PC-3 (cell line): ENCODE measurements at places on chromosomes 3 and 15. TPM values are rescaled to one million over a fixed set of nuclear protein-coding genes. Genes with fewer than 3 reads are reported as not detected.

The ESYT3 gene
- total RNA-seq, result 1.6 TPM in 2 replicates

The DNAJC19 gene
- total RNA-seq, result 34.2 and 41.5 TPM in 2 replicates

The IQCF5 gene
- total RNA-seq, result not detected in 2 replicates

The ERICH6 gene
- not detected in 2 replicates for total RNA-seq

The KCNMB2 gene
- not detected in 2 replicates for total RNA-seq

The GALNT15 gene
- not detected in 2 replicates for total RNA-seq

The FMN1 gene
- total RNA-seq, result 2.4 and 2.9 TPM in 2 replicates

The RAP2B gene
- total RNA-seq, result 37.8 and 41.4 TPM in 2 replicates

The ATP10A gene
- 2.6 and 5.0 TPM in 2 replicates for total RNA-seq

The LRRC31 gene
- total RNA-seq, result 0.04 TPM in 1 of 2 replicates, not detected in the other
